Transverse colon (tissue), 4 donors: ENCODE measurements at places on chromosomes 16 and 17. TPM values are rescaled to one million over a fixed set of nuclear protein-coding genes. Genes with fewer than 3 reads are reported as not detected.

GRCh38 chr17:19421926-19422325 is 10.9 kb downstream of the RNF112 start:
- no peak overlapping the region for H3K4me3 ChIP-seq
- no peaks in the 10 kb centered on the region for H3K27me3 ChIP-seq
- DNase-seq, result no peak
- no peaks in the 10 kb centered on the region for H3K36me3 ChIP-seq
- no peak overlapping the region for H3K27ac ChIP-seq
- H3K4me1 ChIP-seq, result peaks cover 25% of the 10 kb centered on the region

GRCh38 chr17:76757256-76757655 is 19.3 kb downstream of the MFSD11 start:
- no peaks in the 10 kb centered on the region for H3K27me3 ChIP-seq
- H3K4me1 ChIP-seq, result no peaks in the 10 kb centered on the region
- H3K4me3 ChIP-seq, result no peak overlapping the region
- H3K36me3 ChIP-seq, result peaks cover 9% of the 10 kb centered on the region
- DNase-seq, result no peak
- H3K27ac ChIP-seq, result no peak overlapping the region

The ACACA gene
- 173 TPM for total RNA-seq

The ZNF423 gene
- total RNA-seq, result 6.6 TPM

DNA sequence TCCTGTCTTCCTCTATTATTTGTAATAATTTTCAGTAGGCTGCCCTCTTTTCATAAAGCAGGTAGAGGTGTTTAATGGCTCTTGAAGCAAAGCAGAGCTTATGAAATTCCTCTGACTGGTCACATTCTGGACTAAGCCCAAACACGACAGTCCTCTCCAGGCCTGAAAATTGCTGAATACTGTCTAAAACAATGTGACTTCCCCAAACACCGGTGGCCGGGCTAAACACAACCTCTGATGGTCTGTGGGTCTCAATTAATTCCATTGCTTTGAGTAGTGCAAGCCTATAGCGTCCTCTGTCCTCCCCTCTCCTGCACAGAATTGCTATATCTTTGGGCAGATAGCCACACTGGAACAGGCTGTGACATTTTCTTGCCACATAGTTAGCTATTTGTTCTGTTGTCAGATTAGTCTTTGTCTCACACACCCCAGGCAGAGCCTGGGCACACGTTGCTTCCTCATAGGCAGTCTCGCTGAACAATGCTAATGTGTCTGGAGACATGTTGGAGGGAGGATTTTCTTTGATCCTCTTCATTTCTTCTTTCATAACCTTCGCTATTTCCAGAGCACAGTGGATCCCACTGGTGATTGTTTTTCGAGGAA is 10.8 kb upstream of the SLFN12L start:
- H3K27me3 ChIP-seq, result peaks cover 19% of the 10 kb centered on the region
- no peaks in the 10 kb centered on the region for H3K36me3 ChIP-seq
- H3K4me3 ChIP-seq, result no peak overlapping the region
- DNase-seq, result no peak
- no peak overlapping the region for H3K27ac ChIP-seq

GRCh38 chr16:56022818-56023217 is 147.6 kb upstream of the CES5A start:
- no peaks in the 10 kb centered on the region for H3K27me3 ChIP-seq
- no peaks in the 10 kb centered on the region for H3K36me3 ChIP-seq
- no peak overlapping the region for H3K27ac ChIP-seq
- no peaks in the 10 kb centered on the region for H3K4me1 ChIP-seq
- no peak for DNase-seq
- H3K4me3 ChIP-seq, result no peak overlapping the region

GRCh38 chr16:86410529-86410928 is 99.8 kb upstream of the FOXF1 start:
- no peak overlapping the region for H3K4me3 ChIP-seq
- DNase-seq, result no peak
- no peaks in the 10 kb centered on the region for H3K4me1 ChIP-seq
- H3K27ac ChIP-seq, result no peak overlapping the region
- H3K27me3 ChIP-seq, result no peaks in the 10 kb centered on the region

GRCh38 chr17:21008160-21008915 is 34.5 kb downstream of the USP22 start:
- peaks cover 68% of the 10 kb centered on the region for H3K36me3 ChIP-seq
- H3K4me1 ChIP-seq, result no peaks in the 10 kb centered on the region
- no peaks in the 10 kb centered on the region for H3K27me3 ChIP-seq
- no peak overlapping the region for H3K27ac ChIP-seq

- H3K4me1 ChIP-seq, result no peaks in the 10 kb centered on the region
- H3K27me3 ChIP-seq, result no peaks in the 10 kb centered on the region
- H3K4me3 ChIP-seq, result no peak overlapping the region
- no peaks in the 10 kb centered on the region for H3K36me3 ChIP-seq
- no peak overlapping the region for H3K27ac ChIP-seq
- no peak for DNase-seq
These were observed 69.0 kb downstream of the ANKFN1 start for GRCh38 chr17:56222255-56222654.

DNA sequence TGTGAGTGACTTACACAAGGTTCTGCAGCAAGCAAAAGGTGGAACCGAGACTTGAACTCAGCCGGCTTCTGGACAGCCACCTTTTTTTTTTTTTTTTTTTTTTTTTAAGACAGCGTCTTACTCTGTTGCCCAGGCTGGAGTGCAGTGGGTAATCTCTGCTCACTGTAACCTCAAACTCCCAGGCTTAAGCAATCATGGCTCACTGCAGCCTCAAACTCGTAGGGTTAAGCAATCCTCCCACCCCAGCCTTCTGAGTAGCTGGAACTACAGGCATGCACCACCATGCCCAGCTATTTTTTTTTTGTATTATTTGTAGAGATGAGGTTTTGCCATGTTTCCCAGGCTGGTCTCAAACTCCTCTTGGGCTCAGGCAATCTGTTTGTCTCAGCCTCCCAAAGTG is 55.2 kb upstream of the GOT2 start:
- no peak overlapping the region for H3K27ac ChIP-seq
- H3K4me3 ChIP-seq, result no peak overlapping the region
- no peak for DNase-seq
- H3K27me3 ChIP-seq, result no peaks in the 10 kb centered on the region

- DNase-seq, result no peak
- H3K27ac ChIP-seq, result no peak overlapping the region
- no peaks in the 10 kb centered on the region for H3K4me1 ChIP-seq
- no peaks in the 10 kb centered on the region for H3K36me3 ChIP-seq
- H3K4me3 ChIP-seq, result no peak overlapping the region
These were observed 93.3 kb downstream of the BRIP1 start for GRCh38 chr17:61770043-61770442.
